Left lobe of liver (tissue), 2 donors: ENCODE measurements at places on chromosomes 1 and 21. TPM values are rescaled to one million over a fixed set of nuclear protein-coding genes. Genes with fewer than 3 reads are reported as not detected.

- DNase-seq = no peak
Observed at GRCh38 chr1:91273875-91274274, 130.8 kb downstream of the HFM1 start.

DNA sequence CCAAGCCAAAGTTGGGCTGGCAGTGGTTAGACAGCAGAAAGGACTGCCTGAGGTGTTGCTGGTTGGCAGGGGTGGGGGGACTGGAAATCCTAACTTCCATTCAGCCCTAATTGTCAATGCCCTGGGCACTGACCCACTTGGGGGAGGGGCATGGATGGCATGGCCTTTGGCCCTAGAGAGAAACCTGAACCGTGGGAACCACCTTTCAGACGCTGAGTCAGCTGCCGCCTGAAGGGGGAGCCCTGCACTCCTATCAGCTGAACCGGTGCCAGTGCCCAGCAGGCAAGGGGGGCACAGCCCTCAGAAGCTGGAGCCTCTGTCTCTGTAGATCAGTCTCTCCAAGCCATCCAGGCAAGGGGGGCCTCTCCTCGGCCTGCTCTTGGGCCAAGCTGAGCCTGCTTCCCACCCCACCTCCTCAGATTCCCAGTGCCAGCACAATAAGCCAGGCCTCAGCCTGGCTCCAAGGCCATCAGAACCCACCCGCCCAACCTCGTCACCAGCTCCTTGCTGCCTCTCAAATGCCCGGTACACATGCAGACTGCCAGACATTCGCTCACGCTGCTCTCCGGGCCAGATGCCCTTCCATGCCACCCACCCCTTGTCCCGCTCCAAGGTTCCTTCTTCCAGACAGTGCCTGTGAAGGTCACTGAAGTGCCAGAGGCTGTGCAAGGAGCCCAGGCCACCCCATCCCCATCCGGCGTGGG is 11.6 kb downstream of the TINAGL1 start:
- DNase-seq = peak; percentile 65

- no peak for DNase-seq
Observed at GRCh38 chr1:180130651-180131050, 24.0 kb upstream of the QSOX1 start.

DNA sequence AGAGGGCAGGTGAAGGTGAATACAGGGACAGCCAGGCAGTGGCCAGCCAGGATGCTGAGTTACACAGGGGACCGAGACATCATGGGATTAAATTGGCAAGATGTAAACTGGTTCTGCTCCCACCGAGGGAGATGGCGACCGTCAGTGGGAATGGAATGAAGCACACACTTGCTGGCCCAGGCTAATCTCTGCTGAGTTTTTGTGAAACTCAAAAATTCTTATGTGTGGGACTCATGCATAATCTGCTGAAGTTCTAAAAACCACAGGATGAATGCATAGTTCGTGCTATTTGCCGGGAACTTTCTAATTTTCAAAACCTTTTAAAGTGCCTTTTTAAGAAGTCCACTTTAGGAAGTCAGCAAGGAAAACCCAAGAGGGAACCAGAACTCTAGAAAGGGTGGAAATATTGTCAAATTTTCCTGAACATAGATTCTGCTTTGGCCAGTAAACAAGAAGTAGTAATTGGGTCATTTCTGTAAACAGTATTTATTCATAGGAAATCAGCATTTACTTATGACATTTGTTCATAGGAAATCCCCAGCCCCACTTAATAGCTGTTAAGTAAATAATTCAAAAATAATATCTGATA is 85.4 kb upstream of the ROR1 start:
- DNase-seq = no peak

PFDN2 gene
- total RNA-seq = 22.0 TPM

SPATA21 gene
- not detected for total RNA-seq

CELA3A gene
- 13.4 TPM for total RNA-seq
